A673 (cell line): ENCODE measurements at places on chromosomes 16 and 17.

GRCh38 chr16:78903843-78904242 lies 696.7 kb downstream of the MAF start:
- DNase-seq = no peak

- no peak for DNase-seq
Observed at GRCh38 chr16:87684711-87685404, 80.9 kb downstream of the KLHDC4 start.

DNA sequence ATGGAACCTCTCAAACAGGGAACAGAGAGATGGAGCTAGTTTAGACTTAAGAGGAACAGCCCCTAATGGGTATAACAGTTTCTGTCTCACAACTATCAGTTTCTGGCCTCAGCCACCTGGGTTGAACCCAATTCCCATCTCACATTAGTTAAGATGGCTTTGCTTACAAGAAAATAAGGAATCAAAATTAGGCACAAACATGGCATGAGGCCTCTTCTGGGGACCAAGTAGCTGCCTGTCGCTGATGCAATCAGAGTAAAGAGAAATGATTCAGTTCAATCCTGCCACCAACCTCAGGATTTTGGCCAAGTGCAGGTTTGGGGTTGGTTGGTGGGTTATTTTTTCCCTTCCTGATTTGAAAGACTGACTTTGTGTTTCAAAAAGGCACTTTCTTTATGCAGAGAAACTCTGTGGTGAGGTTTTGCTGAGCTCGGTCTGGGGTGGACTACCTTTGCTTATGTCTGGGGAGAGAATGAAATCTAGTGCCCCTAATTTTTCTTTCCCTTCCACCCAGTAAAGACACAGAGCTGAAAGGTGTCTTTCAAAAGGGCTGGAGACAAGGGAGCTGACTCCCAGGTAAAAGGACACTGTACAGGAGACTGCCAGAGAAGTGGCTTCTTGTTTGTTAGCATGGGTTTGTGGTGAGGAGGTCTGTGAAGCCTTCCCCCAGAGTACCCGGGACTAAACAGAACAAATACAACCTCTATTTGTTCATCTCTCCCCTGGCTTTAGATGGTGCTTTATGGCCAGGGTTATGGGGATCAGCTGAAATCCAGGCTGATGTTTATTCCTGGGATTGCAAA lies 44.8 kb upstream of the NFAT5 start:
- no peak for DNase-seq

- DNase-seq = no peak
Observed at GRCh38 chr16:74474416-74474815, 53.1 kb upstream of the CLEC18B start.

DNA sequence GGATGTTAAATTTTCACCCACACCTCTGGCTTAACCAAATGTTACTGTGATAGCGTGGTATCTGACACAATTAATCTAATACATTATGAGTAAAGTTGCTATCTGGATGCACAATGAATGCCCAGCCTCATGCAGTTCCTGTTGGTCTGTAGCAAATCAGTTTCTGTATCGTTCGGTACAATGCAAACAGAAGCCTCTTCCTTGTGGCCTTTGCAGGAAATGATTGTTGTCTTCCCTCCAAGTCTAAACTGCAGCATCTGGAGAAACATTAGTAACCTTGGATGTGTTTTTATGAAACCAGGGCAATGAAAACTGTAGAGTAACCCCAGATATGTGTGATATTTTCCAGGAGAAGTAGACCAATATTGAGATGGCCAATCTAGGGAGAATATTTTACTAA lies 46.8 kb downstream of the CYB561 start:
- DNase-seq = no peak

DNA sequence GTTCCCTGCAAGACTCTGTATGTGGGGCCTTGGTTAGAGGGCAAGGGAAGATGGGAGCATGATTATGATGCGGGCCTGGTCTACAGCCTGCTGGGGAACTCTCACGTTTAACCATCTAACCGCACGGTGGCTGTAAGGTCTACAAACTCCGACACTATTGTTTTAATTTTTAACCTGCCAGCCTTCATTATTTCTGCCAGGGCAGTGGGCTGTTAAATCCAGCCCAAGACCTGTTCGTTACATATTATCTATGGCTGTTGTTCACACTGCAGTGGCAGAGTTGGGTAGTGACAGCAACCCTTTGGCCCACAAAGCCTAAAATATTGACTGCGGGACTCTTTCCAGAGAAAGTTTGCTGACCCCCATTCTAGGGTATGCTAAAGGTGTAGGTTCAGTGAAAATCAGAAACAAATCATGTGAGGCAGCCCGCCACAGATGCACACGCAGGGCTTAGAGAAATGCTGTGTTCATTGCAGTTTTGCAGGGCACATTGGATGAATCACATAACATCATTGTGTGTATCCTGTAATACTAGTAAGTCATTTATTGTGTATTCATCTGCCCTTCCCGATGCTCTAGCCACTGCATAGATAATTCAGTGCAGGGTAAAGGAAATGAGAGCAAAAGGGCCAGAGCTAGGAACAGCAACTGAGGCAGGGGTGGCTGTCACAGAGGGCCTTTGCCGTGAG lies 14.3 kb downstream of the SNX29 start:
- DNase-seq = no peak
